ENCODE measurements at places on chromosomes 5 and 9.

- no peak for DNase-seq
Observed at GRCh38 chr9:91817493-91818224, 132.4 kb downstream of the ROR2 start.

GRCh38 chr5:94754824-94755223 is 136.4 kb downstream of the SLF1 start:
- DNase-seq = no peak

DNA sequence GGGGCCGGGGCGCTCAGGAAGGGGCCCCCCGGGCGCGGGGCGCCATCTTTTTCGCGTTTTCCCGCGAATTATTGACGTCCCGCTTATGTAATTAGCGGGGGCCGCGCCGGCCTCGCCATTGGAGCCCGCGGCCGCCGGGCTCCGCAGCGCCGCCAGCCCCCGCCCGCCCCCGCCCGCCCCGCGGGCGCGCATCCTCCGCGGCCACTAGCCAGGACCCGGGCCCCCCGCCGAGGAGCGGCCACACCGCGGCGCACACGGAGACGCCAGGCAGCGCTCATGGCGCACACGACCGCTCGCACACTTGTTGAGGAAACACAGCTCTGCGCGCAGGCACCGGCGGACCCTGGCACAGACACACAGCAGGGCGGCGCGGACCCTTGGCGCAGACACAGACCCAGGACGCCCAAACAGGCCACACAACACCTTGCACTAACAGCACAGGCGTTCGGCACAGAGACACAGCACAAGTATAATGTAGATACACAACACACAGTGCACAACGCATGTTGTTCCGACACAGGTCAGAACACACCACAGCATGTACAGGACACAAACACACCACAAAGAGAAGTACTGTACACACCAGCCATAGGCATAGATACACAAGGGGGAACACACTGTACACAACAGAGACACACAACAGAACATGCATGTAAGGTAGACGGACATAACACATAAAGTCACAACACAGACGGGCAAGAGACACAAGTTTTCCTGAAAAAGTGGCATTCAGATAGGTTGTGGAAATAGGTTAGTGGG is 467 bp upstream of the PHF19 start:
- peak; percentile 77 for DNase-seq

DNA sequence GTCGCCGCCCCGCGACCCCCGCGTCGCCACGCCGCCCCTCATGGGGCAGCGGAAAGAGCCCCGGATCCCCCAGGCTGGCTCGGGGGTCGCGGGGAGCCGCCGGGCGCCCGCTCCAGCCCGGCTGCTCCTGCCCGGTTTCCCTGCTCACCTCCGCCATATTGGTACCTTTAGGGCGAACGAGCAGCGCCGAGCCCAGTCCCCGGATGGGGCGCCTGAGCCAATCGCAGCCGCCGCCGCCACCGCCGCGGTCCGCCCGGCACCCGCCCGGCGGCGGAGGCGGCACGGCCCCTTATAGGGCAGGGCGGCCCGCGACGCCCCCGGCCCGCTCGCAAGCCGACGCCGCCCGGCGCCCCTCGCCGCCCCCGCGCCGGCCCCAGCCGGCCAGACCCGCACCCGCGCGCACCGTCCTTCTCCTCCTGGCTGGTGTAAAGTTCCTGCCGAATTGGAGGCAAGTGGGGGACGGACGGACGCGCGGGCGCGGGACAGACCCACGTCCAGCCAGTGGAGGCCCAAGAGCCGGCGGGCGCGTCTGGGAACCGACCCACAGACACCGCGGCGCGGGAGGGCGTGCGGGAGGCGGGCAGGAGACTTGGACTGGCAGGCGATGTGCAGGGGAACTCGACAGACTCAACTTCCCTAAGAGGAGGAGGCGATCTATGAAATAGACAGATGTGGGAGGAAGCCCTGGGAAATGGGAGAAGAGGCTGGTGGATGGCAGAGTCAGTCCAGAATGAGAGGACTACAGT is at the start of gene MIER3:
MIER3 (minus strand) TSS at position 178 of the 746 bp plus-strand sequence; CDS start at position 157, 21 bp downstream.
- DNase-seq = peak; percentile 76

- DNase-seq = no peak
Observed at GRCh38 chr5:110909950-110910349, 161.6 kb upstream of the TSLP start.

DNA sequence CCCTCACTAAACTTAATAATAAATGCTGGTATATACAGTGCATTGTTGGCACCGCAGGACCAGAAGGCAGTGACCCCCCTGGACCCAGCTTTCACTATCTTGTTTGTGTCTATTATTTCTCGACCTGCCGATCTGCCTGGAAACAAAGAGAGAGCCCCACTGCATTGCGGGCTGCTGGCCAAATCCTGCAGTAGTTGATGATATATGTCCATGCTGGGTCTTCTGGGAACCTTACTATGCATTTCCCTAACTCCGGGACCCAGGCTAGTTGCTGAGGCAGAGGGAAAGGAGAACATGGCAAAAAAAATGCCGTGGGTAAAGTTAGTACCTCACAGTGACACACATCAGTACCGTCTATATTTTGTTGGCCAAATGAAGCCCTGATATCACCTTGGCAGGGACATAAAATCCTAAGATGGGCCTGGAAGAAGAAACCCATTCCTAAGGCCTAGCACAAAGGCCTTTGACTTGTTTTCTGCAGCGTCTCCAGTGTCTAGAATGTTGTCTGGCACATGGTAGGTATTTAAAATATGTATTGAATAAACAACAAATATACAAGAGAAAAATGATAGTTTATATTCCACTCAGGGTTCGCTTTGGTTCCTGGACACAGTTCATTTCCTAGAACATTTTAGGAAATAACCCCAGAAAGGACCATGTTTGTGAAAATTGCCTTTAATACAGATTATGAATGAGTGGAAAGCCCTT is 46.1 kb downstream of the NMUR2 start:
- no peak for DNase-seq

GRCh38 chr9:77218612-77219011 is 41.3 kb downstream of the VPS13A start:
- no peak for DNase-seq

DNA sequence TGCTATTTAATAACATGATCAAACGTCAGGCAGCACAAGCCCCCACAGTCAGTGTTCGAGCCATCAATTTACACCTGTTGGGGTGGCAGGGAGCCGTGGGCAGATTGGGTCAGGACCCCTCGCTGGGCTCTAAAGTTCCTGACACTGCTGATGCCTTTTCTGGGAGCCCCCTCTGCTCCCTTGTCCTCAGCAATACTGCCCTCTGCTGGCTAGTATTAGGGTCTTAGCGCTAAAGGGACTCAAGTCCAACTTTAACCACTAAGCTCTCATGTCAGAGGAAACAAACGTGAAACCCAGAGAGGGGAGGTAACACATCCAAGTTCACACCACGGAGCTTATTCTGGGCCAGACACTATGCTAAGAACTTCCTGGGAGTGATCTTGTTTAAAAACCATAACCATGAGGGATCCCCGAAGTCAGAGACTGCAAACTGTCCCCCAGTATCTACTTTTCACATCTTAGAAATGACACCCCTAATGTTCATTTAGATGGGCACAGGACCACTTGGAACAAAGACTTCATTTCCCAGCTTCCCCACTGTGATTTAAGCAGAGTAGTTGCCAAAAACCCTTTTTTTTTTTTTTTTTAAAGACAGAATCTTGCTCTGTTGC is 20.4 kb downstream of the ANKS6 start:
- DNase-seq = peak; percentile 82

DNA sequence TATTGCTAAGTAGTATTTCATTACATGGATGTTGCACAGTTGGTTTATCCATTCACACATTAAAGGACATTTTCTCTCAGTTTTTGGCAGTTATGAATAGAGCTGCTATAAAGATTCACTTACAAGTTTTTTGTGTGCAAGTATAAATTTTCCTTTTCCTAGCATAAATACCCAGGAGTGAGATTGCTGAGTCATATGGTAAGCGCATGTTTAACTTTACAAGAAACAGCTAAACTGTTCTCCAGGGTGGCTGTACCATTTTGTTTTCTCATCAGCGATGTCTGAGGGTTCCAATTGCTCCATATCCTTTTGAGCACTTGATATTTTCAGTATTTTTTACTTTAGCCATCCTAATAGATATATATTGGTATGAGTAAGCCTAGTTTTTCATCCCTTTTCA is 16.4 kb upstream of the ABCA1 start:
- DNase-seq = no peak

DNA sequence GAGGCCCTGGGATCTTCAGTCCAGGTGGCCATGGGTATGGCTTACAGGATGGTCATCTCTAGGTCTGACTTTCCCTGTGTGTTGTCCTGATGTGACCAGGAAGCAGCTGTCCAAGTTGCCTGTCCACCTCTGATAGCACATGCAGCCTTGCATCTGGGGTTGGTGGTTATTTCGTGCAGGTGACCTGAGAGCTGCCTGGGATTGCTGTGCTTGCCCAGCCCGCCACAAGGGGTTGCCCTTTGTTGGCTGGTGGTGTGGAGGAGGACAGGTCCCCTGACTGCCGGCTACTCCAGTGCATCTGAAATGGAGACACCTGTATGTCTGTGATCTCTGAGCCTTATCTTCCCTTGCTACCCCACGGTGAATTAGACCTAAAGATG is 212.6 kb downstream of the ARHGAP26 start:
- DNase-seq = no peak

DNA sequence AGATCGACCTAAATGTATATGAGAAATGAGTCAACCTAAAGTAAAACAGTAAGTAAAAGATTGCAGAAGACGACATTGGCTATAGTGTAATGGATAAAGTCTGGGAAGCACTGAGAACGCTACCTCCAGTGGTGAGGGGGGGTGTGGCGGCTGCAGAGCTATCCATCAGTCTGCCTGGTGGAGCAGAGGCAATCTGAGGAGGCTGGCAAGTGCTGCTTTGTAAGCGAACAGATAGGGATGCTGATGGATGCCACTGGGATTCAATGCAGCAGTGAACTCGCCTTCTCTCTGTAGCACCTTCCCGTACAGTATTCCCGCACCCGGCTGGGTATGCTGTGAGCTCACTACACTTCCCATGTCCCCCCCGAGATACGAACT is 261.5 kb downstream of the NSG2 start:
- no peak for DNase-seq

DNA sequence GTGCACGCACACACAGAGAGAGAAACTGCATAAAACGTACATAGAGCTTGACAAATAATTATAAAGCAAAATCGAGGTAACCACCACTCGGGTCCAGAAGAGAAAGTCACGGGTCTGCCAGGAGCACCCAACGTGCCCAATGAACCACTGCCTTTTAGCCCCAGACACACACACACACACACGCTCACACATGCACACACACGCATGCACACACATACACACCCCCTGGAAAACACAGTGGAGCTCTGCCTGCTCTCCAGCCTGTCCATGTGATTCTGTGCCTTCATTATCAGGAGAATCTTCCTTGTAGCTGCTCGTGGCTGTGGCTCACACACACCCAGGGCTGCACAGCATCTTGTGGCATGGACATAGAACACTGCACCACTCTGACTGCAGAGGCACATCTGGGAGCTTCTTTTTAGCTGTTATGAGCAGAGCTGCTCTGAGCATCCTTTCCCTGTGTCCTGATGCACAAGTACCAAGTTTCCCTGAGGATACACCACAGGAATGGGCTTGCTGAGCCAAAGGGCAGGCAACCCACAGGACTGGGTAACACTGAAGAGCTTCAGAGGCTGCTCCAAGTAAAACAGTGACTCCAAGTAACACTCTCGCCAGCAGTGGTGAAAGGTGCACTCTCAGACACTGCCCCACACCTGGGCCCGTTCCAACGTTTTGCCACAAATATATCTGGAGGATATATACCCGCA is 58.9 kb downstream of the CAMSAP1 start:
- DNase-seq = no peak

GRCh38 chr9:14654932-14655331 is 38.3 kb downstream of the ZDHHC21 start:
- DNase-seq = peak; percentile 2

- peak; percentile 71 for DNase-seq
Observed at GRCh38 chr9:123401879-123402513, 46.0 kb downstream of the CRB2 start.

DNA sequence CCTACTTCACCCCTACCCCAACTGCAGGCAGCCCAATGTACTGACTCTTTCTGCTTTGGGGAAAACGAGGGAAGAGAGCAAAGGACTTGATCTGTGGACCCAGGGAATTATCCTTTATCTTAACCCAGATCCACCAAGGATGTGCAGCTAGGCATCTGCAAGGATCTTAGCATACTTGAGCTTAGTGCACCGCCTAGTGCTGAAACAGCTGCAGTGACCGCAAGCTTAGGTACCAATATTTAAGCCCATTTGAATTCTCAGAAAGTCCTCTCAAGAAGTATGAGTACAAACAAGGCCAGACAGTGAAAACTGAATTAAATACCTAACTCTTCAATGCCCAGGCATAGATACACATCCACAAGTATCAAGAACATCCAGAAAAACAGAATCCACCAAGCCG is 576.7 kb upstream of the ADAMTS16 start:
- peak; percentile 50 for DNase-seq

DNA sequence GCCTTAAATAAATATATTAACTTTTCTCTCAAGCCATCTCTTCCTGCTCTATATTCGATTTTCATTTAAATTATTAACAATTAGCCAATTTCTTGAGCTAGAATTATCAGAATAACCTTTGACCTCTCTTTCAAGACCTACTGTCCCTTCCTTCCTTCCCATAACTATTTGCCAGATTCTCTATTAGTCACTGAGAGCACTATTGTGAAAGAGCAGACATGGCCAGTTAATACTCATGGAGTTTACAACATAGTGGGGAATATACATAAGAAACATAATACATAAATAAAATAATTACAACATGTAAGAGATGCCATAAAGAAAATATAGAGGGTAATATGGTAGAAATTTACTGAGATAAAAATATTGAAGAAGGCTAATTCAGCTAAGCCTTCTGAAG is 72.1 kb upstream of the CHD1 start:
- no peak for DNase-seq

- no peak for DNase-seq
Observed at GRCh38 chr5:56273376-56273955, 40.3 kb upstream of the ANKRD55 start.

DNA sequence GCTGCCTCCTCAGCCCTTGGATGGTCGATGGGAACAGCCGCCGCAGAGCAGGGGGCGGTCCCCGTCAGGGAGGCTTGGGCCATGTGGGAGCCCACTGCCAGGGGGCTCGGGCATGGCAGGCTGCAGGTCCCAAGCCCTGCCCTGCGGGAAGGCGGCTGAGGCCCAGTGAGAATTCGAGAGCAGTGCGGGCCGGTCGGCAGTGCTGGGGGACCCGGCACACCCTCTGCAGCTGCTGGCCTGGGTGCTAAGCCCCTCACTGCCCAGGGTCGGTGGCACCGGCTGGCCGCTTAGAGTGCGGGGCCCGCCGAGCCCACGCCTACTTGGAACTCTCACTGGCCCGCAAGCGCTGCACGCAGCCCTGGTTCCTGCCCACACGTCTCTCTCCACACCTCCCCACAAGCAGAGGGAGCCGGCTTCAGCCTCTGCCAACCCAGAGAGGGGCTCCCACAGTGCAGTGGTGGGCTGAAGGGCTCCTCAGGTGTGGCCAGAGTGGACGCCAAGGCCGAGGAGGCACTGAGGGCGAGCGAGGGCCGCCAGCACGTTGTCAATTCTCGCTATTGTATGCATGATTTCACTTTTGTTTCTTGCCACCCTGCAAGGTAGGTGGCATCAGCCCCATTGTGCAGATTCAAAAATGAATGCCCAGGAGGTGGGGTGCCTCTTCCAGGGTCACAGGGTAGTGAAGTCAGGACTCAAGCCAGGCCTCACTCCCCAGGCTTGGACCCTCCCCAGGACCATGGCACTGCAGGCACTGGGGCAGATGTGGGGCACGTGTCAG is 48.6 kb downstream of the COL15A1 start:
- no peak for DNase-seq

- DNase-seq = no peak
Observed at GRCh38 chr5:88364991-88365390, 96.3 kb upstream of the TMEM161B start.

GRCh38 chr5:60489856-60490255 is 210.1 kb downstream of the DEPDC1B start:
- DNase-seq = no peak

GRCh38 chr5:148541054-148541835 is 113.1 kb downstream of the HTR4 start:
- DNase-seq = no peak
